ENCODE measurements at places on chromosomes 1 and 21.

- DNase-seq, result no peak
These were observed 63.6 kb upstream of the ETV3 start for GRCh38 chr1:157201767-157202166.

- no peak for DNase-seq
These were observed 300 bp downstream of the USP24 start for GRCh38 chr1:55214934-55215193.

DNA sequence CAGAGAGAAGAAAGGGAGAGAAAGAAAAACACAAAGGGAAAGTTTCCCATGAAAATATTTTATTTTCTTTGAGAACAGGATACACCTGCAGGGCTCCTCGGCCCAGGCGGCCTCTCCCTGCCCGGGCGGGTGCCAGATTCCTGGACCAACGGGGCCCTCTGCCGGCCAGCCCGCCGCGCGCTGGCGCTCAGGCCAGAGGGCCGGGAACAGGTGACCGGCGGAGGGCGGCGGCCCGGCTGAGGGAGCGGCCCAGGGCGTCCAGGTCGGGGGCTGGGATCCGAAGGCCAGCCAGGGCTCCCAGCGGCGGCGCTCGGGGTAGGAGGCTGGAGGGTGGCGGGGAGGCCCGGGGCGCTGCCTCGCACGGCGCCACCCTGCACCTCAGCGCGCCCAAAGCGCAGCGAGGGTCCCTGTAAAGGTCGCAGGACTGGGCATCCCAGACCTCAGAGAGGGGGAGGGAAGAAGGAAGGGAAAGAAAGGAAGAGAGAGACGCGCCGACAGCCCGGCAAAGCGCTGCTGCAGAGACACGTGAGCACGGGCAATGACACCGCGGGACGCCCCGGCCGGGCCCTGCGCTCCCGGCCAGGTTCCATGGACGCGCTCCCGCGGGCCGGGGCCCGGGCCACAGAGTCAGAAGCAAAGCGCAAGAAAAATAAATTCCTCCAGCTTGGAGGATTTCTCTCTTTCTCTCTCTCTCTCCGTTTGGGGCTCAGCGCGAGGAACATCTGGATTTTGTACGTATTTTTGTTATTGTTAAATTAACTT lies 927 bp downstream of the WNT9A start:
- DNase-seq, result no peak

GRCh38 chr1:91161749-91162148 lies 139.9 kb upstream of the ZNF644 start:
- no peak for DNase-seq

DNA sequence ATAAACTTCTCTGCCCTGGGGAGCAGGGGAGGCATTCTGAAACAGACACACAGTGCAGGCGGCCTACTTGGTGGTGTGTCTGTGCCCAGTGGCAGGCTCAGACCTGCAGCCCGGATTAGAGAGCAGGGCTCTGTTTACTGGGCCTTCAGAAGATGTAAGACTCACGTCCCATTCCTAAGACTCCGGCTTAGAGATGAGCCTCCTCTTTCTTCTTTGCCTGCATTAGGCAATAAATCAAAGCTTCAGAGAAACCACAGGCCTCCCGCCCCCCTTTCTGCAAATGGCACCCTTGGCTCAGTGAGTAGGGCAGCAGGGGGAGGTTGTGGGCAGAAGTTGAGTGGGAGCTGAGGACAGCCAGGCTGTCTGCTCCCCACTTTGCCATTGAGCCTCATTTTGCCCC lies 35.8 kb downstream of the LGR6 start:
- DNase-seq, result no peak

Measured in NCI-H446 treated with DMSO at 0.1 percent for 48 hours (cell line).